Activated CD4-positive, alpha-beta T cell treated with anti-CD3 and anti-CD28 coated beads, Interleukin-2, amount 50 U/mL, for 4 hours (primary cell): ENCODE measurements at places on chromosomes 7 and 10.

- DNase-seq: no peak
Measured at GRCh38 chr10:81034383-81034782, 496.7 kb downstream of the SH2D4B start.

- no peak for DNase-seq
Measured at GRCh38 chr7:90312745-90313144, 8.4 kb downstream of the FAM237B start.

DNA sequence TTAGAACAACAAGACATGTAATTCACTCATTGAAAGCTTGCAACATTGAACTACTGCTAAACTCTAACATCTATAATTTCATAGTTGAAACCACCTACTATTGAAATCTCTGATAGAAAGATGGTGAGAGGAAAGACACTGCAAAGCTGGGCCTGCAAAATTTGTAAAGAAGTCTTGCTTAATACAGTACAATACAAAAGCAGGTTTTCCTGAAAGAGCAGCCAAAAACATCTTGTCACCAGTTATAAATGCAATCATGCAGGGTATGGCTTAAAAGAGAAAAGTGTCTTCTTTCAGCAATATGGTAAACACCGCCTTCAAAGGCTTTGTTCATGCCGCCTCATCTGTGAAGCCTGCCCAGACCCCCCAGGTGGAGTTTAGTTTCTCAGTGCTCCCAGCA lies 109.2 kb downstream of the ANK3 start:
- no peak for DNase-seq

DNA sequence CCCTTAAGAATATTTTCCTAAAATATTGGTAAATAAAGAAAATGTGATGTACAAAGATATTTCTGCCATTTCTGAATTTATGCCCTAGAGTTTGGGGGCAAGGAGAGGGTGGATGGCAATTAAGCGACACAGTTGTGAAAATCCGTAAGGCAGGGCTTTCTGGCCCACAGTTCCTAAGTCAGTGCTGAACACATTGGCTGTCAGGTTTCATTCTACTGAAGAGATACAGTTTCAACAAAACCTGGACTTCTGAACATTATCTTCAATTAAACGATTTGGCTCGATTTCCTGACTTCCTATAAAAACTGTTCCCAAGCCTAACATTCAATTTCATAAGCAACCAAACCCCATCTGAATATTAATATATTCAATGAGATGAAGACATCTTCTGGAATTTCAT lies 61.1 kb upstream of the NEBL start:
- no peak for DNase-seq

DNA sequence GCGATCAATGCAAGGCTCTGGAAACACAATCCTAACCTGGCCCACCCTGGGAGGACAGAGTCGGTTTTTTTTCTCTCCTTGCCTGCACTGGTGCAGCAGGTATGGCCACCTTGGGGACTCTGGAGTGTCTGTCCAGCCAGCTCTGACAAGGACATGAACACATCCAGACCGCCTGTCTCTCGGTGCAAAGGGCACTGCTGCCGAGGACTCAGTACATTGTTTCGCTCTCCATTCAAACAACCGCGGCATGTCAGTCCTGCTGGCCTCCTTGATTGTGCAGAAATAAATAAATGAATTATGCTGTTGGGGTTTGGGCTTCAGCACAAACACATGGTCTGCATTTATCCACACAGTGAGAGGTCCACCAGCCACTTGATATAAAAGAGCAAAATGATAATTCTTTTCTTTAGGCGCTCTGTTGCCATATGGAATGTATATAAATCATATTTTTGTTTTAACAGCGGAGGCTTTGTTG lies 565.2 kb downstream of the KCNMA1 start:
- DNase-seq: no peak

DNA sequence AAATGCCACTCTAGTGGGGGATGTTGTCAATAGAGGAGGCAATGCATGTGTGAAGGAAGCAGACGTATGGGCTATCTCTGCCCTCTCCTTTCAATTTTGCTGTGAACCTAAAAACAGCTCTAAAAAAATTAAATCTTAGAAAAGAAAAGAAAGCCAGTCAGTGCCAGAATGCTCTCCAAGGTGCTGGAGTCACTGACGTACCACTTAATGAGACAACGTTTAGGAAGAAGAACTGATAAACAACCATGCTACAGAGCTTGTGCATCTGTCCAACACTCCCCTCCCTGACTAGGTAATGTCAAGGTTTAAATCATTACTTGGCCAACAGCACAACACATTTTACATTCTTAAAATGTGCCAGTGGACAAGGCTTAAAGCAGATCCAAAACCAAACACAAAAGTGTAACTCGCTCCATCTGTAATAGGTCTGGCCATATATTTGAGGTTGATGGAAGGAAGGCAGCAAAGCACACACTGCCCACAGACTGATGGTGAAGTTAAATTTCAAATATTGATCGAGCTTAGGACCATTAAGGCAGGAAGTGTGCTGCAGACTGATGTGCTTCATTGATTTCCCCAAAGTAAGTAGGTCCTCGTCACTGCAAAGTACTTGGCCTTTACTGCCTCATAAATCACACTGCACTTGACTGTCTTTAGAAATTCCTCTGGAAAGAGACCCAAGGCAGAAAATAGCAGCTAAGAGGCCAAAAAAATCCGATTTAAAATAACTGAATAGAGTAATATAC lies 15.5 kb downstream of the ARMH3 start:
- no peak for DNase-seq

GRCh38 chr7:109751241-109751640 lies 1181.6 kb downstream of the DNAJB9 start:
- no peak for DNase-seq

- DNase-seq: no peak
Measured at GRCh38 chr10:102121739-102122372, 1.7 kb upstream of the LDB1 start.
